ENCODE measurements at places on chromosomes 4 and X. TPM values are rescaled to one million over a fixed set of nuclear protein-coding genes. Genes with fewer than 3 reads are reported as not detected.

The HHIP gene
- total RNA-seq: 4.0 TPM

DNA sequence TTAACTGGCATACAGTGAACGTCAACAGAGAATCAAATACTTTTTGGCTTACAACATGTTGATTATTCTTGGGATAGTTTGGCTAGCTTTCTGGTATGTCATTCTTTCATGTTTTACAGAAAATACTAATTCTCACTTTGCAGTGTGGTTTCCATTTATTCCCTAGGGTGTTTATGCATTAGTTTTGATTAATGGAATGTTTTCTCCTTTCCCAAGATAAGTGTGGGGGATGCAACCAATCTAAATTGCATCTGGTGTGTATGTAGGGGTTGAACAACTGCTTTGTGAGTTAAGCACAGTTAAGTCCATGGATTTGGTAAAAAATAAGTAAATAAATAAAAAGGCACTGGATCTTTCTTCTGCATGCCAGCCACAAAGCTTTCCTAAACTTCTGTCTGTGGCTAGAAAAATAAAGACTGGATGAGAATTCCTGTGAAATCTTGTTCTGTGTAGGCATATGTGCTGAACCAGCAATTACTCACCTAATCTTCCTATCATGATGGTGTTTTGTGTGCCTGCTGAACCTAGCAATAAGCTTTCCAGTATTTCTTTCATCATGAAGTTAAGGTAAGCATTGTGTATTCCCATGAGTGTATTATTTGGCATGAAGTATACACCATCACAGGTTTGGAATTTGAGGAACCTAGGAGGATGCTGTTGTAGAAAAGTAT lies 50.6 kb upstream of the TENM3 start:
- H3K4me3 ChIP-seq: no peak overlapping the region
- H3K36me3 ChIP-seq: no peaks in the 10 kb centered on the region
- H3K27me3 ChIP-seq: no peaks in the 10 kb centered on the region
- peak overlapping the region; percentile 64 for H3K27ac ChIP-seq
- H3K4me1 ChIP-seq: peaks cover 64% of the 10 kb centered on the region

DNA sequence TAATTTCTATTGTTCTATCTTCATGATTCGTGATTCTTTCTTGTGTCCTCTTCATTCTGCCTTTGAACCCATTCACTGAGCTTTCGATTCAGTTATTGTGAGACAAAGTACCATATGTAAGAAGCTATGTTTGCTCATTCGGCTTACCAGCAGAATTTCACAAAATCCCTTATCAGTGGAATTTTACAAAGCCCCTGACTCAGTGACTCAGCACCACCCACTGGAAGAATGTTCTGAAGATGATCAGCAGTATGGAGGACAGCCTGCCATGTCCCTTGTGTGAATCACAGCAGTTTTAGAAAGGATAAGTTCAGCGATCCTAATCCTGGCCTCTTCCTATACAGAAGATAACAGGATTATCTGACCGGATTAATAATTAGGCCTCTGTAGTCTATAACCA lies 5.8 kb upstream of the UXT start:
- no peak for DNase-seq
- H3K4me1 ChIP-seq: no peaks in the 10 kb centered on the region
- H3K27me3 ChIP-seq: no peaks in the 10 kb centered on the region
- H3K4me3 ChIP-seq: no peak overlapping the region
- H3K36me3 ChIP-seq: no peaks in the 10 kb centered on the region

DNA sequence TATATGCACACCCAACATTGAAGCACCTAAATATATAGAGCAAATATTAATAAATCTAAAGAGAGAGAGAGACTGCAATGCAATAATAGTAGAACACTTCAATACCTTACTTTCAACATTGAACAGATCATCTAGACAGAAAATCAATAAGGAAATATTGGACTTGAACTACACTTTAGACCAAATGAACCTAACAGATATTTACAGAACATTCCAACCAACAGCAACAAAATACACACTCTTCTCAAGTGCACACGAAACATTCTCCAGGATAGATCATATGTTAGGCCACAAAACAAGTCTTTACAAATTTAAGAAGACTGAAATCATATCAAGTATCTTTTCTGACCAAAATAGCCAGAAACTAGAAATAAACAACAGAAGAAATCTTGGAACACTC lies 66.6 kb downstream of the CD99L2 start:
- H3K4me1 ChIP-seq: no peaks in the 10 kb centered on the region
- H3K36me3 ChIP-seq: peaks cover 20% of the 10 kb centered on the region
- H3K27ac ChIP-seq: no peak overlapping the region
- DNase-seq: no peak

DNA sequence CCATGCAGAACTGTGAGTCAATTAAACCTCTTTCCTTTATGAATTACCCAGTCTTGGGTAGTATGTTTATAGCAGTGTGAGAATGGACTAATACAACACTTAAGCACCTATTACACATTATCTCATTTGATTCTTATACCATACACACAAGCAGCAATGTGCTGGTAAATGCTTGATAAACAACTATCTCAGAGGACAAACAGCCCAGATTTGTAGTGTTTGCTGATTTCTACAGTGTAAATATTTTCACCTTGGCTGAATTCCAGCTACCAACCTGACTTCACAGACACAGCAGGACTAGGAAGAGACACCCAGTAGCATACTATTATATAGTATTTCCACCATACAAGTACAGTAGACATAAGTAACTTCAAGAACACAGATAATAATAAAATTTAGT lies 406.5 kb upstream of the CNKSR2 start:
- H3K4me3 ChIP-seq: no peak overlapping the region
- peaks cover 12% of the 10 kb centered on the region for H3K4me1 ChIP-seq
- no peaks in the 10 kb centered on the region for H3K27me3 ChIP-seq

The PRICKLE3 gene
- total RNA-seq: 11.9 TPM

- peaks cover 16% of the 10 kb centered on the region for H3K36me3 ChIP-seq
- DNase-seq: no peak
- no peak overlapping the region for H3K4me3 ChIP-seq
Observed at GRCh38 chr4:152900395-152900794, 35.7 kb upstream of the FHDC1 start.

- H3K27ac ChIP-seq: no peak overlapping the region
- H3K4me1 ChIP-seq: no peaks in the 10 kb centered on the region
- no peaks in the 10 kb centered on the region for H3K27me3 ChIP-seq
- DNase-seq: no peak
- H3K4me3 ChIP-seq: no peak overlapping the region
Observed at GRCh38 chrX:118679290-118679689, 48.1 kb upstream of the IL13RA1 start.

DNA sequence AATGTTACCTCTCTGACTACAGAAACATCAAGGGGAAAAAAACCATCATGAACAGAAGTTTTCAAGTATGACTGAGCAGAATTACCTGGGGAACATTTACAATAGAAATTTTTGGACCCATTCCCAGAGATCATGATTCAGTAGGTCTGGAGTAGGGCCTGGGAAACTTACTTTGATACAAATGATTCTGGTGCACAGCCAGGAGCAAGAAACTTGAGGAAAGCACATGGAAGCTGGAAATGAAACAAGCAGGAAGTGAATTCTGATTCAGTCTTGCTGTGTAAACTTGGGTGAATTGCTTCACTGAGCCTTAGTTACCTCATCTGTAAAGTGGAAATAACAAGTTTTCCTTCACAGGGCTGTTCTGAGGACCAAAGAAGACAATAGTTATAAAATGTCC lies 192.5 kb upstream of the TAPT1 start:
- no peak overlapping the region for H3K4me3 ChIP-seq
- no peaks in the 10 kb centered on the region for H3K36me3 ChIP-seq

DNA sequence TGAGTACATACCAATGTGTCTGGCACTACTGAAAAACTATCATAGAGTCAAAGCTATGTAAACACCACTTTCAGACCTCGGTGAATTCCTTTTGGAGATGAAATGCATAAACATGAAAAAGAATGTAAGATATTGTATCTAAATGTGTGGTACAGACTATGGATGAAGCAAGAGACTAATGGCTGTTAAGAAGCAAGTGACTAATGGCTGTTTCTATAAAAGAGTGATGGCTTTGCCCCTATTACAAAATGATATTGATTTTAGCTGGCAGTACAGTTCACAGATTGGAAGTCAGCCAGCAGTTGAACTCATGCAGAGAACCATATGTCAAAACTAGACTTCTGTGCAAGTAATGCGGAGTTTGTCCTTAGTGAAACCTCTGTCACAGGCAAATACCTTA lies 359.3 kb downstream of the GRXCR1 start:
- no peak overlapping the region for H3K27ac ChIP-seq
- H3K4me3 ChIP-seq: no peak overlapping the region
- no peaks in the 10 kb centered on the region for H3K36me3 ChIP-seq
- H3K4me1 ChIP-seq: peaks cover 11% of the 10 kb centered on the region
- no peaks in the 10 kb centered on the region for H3K27me3 ChIP-seq
- DNase-seq: no peak

GRCh38 chr4:179307297-179308136 lies 1865.3 kb upstream of the AGA start:
- no peaks in the 10 kb centered on the region for H3K27me3 ChIP-seq
- no peak for DNase-seq
- no peaks in the 10 kb centered on the region for H3K36me3 ChIP-seq
- H3K4me3 ChIP-seq: no peak overlapping the region
- H3K27ac ChIP-seq: no peak overlapping the region

DNA sequence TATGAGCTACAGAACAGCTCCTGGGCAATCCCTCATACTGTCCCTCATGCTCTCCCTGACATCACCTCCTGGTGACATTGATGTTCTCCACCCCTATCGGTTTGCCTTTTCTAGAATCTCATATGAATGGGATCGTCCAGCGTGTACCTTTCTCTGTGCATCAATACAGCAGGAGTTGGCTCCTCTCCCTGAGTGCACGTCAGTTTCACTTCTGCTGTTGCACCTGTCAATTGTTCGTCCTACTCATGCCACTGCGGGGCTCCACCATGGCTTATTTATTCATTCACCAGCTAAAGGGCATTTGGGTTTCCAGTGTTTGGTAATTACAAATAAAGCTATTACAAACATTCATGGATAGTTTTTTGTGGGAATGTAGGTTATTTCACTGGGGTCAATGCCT lies 269.1 kb upstream of the ZFP42 start:
- H3K4me3 ChIP-seq: no peak overlapping the region
- no peaks in the 10 kb centered on the region for H3K27me3 ChIP-seq
- no peak overlapping the region for H3K27ac ChIP-seq
- DNase-seq: no peak
- no peaks in the 10 kb centered on the region for H3K36me3 ChIP-seq

The MAGEC2 gene
- total RNA-seq: not detected

The FGFBP2 gene
- total RNA-seq: not detected

The COL4A6 gene
- 102 TPM for total RNA-seq

DNA sequence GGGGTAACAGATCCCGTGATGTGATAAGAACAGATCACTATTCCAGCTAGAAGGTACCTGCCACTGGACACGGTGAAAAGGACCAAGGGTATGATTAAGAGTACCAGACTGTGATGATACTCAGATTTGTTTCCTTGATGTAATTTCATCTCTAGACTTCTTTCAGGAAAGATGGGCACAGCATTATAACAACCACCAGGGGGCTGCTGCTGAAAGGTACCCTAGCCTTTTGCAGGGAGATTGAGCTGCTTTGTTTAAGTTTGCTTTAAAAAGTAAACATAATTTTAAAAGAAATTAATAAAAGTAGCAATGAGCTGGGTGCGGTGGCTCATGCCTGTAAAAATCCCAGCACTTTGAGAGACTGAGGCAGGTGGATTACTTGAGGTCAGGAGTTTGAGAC lies 145.4 kb downstream of the EMCN start:
- H3K4me3 ChIP-seq: no peak overlapping the region
- H3K4me1 ChIP-seq: no peaks in the 10 kb centered on the region
- no peak overlapping the region for H3K27ac ChIP-seq
- H3K27me3 ChIP-seq: no peaks in the 10 kb centered on the region

- DNase-seq: no peak
- H3K36me3 ChIP-seq: peaks cover 46% of the 10 kb centered on the region
- H3K27me3 ChIP-seq: no peaks in the 10 kb centered on the region
- H3K4me3 ChIP-seq: no peak overlapping the region
- no peaks in the 10 kb centered on the region for H3K4me1 ChIP-seq
Observed at GRCh38 chr4:84767168-84767567, 184.2 kb downstream of the CDS1 start.

DNA sequence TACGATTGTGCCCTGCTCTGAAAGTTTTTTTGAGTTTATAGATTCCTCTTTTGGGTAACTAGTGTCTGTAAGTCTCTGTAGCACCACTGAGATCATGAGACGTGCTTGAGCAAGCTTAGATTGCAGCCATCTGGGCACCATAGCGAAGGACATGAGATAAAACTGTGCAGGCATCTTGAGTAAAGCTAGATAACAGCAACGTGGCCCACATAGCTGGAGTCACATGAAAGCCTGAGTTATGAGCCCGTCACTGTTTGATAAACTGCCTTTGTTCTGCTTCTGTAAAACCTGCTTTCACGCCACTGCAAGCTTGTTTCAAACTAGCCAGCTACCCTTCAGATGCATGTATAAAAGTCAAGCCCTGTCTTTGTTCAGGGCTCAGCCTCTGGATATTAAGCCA lies 359.1 kb upstream of the CXorf51A start:
- no peak overlapping the region for H3K27ac ChIP-seq
- no peak overlapping the region for H3K4me3 ChIP-seq
- H3K27me3 ChIP-seq: no peaks in the 10 kb centered on the region
- H3K36me3 ChIP-seq: no peaks in the 10 kb centered on the region
- no peak for DNase-seq

- peak overlapping the region; percentile 91 for H3K4me3 ChIP-seq
- peaks cover 18% of the 10 kb centered on the region for H3K4me1 ChIP-seq
- peaks cover 1% of the 10 kb centered on the region for H3K36me3 ChIP-seq
- DNase-seq: no peak
- H3K27ac ChIP-seq: peak overlapping the region; percentile 82
- peaks cover 19% of the 10 kb centered on the region for H3K27me3 ChIP-seq
Observed at GRCh38 chr4:113978561-113979147, 793 bp downstream of the ARSJ start.

- H3K27ac ChIP-seq: peak overlapping the region; percentile 27
- no peak for DNase-seq
- no peaks in the 10 kb centered on the region for H3K27me3 ChIP-seq
- no peak overlapping the region for H3K4me3 ChIP-seq
Observed at GRCh38 chr4:10032625-10033024, 11.3 kb upstream of the SLC2A9 start.

DNA sequence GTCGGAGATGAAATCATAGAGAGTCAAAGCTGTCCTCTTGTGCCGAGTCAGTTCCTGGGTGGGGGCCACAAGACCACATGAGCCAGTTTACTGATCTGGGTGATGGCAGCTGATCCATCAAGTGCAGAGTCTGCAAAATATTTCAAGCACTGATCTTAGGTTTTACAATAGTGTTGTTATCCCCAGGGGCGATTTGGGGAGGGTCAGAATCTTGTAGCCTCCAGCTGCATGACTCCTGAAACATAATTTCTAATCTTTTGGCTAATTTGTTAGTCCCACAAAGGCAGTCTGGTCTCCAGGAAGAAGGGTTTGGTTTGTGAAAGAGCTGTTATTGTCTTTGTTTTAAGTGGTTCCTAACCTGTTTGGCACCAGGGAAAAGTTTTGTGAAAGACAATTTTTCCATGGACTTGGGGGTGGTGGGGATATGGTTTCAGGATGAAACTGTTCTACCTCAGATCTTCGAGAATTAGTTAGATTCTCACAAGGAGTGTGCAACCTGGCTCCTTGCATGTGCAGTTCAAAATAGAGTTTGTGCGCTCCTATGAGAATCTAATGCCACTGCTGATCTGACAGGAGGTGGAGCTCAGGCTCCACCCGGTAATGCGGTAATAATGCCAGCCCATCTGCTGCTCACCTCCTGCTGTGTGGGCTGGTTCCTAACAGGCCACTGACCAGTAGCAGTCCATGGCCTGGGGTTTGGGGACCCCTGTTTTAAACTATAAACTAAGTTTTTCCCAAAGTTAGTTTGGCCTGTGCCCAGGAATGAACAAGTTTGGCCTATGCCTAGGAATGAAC lies 29.2 kb downstream of the METAP1 start:
- peak overlapping the region; percentile 35 for H3K27ac ChIP-seq
- no peak for DNase-seq
- no peak overlapping the region for H3K4me3 ChIP-seq
- peaks cover 29% of the 10 kb centered on the region for H3K36me3 ChIP-seq
- peaks cover 41% of the 10 kb centered on the region for H3K4me1 ChIP-seq
- no peaks in the 10 kb centered on the region for H3K27me3 ChIP-seq

All from mesothelial cell of epicardium (in vitro differentiated cells).